Activated CD4-positive, alpha-beta T cell treated with anti-CD3 and anti-CD28 coated beads, Interleukin-2, Interleukin-4, amounts not matched to agents 100 ng/mL and 50 ng/mL, durations not matched to agents 16 hours and 8 hours (primary cell): ENCODE measurements at places on chromosomes 13 and 19.

DNA sequence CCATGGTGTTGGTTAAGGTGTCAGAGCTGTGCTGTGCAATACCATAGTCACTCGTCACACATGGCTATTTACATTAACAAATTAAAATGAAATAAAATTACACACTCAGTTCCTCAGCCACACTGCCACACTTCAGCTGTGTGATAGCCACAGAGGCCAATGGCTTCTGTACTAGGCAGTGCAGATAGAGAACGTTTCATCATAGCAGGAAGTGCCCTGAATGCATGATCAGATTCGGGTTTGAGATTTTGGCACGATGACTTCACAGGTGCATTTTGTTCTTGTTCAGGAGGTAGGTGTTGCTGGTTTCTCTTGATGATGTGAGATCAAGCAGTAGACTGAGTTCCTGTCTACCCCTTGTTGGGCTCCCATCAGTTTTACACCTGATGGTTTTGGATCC is 6.5 kb downstream of the ARMC6 start:
- DNase-seq, result peak; percentile 28

DNA sequence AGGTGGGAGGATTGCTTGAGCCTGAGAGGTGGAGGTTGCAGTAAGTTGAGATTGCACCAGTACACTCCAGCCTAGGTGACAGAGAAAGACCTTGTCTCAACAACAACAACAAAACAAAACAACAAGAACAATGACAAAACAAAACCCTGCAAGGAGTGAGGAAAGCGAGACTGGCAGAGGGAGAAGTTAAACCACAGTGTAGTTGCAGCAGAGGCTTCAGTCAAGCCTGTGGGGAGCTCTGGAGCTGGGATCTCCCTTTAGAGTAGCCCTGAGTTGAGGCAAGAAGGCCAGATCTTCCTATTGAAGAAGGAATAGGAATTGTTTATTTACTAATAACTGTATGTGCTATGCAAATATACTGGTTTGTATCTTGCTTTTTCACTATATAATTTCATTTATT is 25.3 kb upstream of the RNASEH2B start:
- no peak for DNase-seq

DNA sequence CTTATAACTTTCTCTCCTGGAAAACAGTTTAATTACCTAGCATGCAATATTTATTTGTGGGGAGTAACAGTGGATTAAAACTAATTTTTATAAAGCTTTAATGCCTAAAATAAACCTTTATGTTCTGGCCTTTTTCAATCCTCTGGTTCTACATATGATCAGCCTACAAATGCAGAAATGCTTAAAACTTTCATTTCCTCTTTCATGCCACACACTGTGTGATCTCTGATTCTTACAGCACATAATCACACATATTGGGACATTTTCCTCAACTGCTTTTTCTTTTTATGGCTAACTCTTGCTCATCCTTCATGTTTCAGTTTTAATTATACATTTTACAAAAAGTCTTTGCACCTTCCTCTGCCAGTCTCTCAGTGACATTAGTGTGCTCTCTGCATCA is 910.8 kb upstream of the SLITRK6 start:
- DNase-seq, result no peak

GRCh38 chr13:94717916-94718315 is 5.6 kb upstream of the SOX21 start:
- no peak for DNase-seq

DNA sequence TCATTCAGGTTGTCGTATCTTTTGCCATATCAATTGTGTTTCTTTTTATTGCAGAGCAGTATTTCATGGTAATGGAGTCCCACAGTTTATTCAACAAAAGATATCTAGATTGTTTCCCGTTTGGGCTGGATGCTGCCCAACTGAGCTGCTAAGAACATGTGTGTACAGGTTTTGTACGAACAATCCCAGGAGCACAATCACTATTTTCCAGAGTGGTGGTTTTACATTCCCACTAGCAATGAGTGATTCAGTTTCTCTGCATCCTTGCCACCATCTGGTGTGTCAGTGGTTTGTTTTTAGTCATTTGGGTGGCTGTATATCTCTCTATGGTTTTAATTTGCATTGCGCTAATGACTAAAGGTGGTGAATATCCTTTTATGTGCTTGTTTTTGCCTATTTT is 52.7 kb upstream of the ZDHHC20 start:
- no peak for DNase-seq

DNA sequence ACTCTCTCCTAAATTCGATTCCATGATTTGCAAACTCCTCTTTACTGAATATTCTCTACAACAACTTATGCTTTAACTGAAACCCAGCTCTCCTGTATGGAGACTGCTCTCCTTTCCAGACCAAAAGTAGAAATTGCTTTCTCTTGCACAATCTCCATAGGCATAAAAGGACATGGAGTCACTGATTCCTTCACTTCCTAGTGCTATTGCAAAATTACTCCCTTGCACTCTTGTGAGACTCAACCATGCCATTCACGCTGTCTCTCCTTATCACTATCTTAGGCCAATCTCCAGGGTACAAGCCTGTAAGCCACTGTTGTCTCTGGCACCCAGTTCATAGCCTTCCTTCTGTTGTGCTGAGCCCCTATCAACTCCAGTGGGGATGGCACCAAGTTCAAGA is 30.6 kb downstream of the SERPINE3 start:
- no peak for DNase-seq

DNA sequence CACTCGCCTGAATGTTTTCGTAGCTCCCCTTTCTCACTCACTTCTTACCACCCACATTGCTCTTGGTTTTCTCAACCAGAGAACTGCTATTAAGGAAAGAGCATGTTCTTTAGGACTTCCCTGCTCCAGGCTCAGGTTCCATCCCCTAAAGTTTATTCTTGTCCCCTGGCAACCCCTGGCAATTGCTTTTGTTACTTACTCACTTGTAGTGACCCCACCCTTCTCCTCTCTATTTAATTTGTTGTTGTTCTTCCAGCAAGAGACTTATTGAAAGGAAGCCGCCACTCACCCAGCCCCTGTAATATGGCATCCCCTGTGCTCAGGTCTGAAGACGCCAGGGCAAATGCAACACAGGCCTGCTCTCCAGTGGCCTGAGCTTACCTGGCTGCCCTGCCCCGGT is 233.7 kb upstream of the SOX21 start:
- no peak for DNase-seq

DNA sequence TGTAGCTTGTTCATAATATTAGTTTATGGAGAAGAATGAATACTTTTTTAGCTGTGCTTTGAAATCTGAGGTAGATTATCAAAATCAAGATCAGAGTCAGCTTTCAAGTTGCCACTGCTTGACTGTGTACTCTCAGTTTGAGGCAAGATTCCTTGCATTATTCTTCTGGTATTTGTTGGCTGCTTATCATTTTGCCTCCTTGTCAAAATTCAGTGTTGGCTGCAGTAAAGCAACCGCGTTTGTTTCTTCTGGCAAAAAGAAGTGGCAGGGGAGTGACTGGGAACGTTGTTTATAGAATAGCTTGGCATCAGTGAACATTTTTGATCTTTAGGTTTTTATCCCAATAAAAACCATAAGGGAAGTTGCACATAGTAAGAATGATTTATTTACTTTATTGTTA is 419.3 kb upstream of the GPC6 start:
- no peak for DNase-seq
